ENCODE measurements at places on chromosomes 12 and 14. TPM values are rescaled to one million over a fixed set of nuclear protein-coding genes. Genes with fewer than 3 reads are reported as not detected.
A peak's percentile ranks its signal among the peaks of the same experiment; 100 is the strongest.

DNA sequence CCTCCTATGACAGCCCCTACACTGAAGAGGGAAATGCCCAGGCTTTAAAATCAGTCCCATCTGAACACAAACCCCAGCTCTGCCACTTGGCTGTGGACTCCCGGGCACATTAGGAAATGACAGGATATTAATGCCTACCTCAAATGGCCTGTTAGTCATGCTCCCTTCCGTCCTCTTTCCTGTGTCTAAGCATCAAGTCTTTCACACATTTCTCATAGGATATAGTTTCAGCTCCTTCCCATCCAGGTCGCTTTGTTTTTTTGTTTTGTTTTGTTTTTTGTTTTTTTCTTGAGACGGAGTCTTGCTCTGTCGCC lies 16.1 kb downstream of the PLEK2 start:
- DNase-seq = no peak

DNA sequence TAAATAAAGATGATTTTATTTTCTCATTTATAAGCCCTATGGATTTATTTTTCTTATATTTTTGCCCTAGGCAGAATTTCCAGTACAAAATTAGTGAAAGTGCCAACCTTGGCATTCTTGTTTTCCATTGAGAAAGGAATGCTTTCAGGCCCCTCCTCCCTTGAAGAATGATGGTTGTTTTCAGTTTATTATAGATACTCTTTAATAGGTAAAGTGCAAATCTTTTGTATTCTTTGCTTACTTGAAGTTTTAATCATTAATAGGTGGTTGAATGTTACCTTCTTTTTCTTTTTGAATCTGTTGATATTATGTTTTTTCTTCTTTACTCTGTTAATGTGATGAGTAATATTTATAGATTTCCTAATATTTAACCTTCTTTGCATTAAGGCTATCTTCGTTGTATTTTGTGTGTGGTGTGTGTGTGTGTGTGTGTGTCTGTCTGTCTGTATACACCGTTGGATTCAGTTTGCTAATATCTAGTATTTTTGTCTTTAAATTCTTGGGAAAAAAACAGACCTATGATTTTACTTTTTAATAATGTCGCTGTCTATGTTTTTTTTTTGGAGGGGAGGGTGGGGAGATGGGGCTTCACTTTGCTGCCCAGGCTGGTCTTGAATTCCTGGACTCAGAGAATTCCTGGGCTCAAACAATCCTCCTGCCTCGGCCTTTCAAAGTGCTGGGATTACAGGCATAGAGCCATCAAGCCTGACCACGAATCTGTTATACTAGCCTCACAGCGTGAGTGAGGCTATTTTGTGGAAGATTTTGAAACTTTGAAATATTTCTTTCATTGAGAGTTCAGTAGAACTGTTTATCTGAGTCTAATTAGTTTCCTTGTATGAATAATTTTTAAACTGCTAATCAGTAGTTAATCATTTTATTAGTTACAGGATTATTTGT lies 13.5 kb downstream of the SRGAP1 start:
- DNase-seq = no peak

DNA sequence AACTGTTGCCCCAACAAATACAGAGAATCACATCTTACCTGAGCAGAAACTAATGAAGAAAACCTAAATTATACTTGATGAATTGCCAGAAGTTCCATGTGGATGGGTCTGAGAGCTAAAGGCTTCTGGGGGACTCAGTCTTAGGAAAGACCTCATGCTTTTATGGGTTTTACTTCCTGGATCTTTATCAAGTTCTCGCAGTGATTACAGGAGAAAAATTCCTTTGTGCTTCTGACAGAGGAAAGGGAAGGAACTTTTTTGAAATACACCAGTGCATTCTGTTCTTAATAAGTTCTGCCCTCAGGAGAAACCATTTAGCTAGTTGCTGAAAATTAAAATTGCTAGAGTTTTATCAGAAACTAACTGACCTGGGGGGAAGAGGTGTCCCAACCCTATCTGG lies 203.9 kb upstream of the KITLG start:
- no peak for DNase-seq

DNA sequence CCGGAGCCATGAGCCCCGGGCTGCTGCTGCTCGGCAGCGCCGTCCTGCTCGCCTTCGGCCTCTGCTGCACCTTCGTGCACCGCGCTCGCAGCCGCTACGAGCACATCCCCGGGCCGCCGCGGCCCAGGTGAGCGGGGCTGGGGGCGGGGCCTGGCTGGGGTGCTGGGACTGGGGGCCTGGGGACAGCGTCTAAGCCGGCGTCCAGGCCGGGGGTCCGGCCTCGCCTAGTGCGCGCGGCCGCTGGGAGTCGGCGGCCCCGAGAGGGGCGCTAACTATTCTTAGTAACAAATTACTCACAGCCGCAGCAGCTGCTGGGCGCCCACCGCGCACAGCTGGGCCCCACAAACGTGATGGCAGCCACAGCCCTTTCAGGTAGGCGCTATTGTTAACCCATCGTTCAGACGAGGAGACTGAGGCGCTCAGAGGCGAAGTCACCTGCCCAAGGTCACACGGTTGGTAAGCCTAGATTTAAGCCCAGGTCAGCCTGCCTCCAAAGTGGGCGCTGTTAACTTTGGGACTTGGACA lies 374 bp downstream of the CYP46A1 start:
- no peak for DNase-seq

GRCh38 chr14:79278798-79279644 lies 932.3 kb downstream of the DIO2 start:
- peak; percentile 84 for DNase-seq

GRCh38 chr14:61491876-61492434 lies 170.6 kb downstream of the PRKCH start:
- no peak for DNase-seq

GRCh38 chr14:100281286-100282082 lies 24.8 kb downstream of the SLC25A29 start:
- DNase-seq = no peak

- DNase-seq = no peak
These were observed 324.2 kb downstream of the AEBP2 start for GRCh38 chr12:19763488-19763887.

GRCh38 chr12:26789731-26790644 lies 43.0 kb downstream of the ITPR2 start:
- DNase-seq = no peak

- DNase-seq = no peak
These were observed 67.1 kb upstream of the CPM start for GRCh38 chr12:69000074-69000473.

DNA sequence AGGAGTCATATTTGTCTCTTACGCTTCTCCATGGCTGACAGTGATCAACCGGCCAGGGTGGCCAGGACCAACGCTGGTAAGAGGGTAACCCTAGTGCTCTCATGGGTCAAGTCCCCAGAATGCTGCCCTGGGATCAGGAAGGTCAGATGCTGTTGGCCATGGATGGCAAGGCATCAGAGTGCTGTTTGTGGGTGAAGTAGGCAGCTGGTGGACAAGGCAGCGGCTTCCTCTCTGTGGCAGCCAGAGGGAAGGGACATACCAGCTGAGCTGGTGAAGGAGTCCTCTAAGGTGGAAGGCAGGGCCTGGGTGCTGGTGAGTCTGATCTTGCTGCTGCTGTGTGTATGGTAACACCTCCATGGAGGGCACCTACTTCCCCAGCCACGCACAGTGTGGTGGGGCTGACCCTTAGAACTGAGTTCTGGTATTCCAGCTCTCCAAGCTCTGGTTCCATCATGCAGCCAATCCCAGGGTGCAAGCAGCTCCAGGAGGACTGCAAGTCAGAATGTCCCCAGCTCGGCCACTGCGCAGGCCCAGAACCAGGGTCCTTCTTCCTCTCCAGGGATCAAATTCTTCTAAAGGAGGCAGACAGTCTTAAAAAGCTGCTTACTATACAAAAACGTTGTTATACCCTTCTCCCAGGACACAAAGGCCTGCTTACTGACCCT lies 13.4 kb upstream of the SMOC1 start:
- no peak for DNase-seq

DNA sequence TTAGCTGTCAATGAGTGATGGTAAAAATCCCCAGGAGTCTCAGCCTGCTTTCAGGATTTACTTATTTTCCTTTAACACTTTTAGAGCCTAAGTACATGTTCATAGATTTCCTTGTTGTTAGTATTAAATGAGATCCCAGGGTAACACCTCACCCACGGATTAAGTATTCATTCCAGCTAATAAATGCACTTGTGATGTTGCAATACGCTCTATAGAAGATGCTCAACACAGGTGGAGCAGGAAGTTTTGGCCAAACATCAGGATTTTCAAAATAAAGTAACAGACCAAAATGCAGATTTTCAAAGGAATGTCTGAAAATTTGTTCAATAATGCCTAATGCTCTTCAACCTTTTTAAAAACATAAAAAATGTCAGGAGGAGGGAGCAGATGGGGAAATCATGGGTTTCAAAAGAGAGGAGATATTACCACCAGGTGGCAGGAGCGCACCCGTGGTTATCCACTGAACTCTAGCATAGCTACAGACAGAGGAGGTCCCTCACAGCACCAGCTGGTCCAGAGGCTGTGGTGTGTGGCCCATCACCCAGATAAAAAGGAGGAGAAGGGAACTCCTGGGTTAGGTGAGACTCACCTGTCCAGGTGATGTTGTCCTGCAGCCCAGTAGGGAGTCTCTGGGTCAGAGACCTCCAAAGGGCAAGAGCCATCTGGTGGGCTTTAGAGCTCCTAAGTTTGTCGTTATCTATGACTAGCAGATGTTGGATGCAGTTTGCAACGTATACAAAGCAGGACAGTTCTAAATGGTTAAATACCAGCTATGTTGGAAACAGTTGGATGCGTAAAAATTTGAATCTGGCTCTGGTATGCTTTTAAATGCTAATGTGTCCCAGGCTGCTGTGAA lies 1158.4 kb upstream of the TMEM132C start:
- DNase-seq = peak; percentile 17

- no peak for DNase-seq
These were observed 159.9 kb upstream of the ALG10B start for GRCh38 chr12:38156497-38157245.

DNA sequence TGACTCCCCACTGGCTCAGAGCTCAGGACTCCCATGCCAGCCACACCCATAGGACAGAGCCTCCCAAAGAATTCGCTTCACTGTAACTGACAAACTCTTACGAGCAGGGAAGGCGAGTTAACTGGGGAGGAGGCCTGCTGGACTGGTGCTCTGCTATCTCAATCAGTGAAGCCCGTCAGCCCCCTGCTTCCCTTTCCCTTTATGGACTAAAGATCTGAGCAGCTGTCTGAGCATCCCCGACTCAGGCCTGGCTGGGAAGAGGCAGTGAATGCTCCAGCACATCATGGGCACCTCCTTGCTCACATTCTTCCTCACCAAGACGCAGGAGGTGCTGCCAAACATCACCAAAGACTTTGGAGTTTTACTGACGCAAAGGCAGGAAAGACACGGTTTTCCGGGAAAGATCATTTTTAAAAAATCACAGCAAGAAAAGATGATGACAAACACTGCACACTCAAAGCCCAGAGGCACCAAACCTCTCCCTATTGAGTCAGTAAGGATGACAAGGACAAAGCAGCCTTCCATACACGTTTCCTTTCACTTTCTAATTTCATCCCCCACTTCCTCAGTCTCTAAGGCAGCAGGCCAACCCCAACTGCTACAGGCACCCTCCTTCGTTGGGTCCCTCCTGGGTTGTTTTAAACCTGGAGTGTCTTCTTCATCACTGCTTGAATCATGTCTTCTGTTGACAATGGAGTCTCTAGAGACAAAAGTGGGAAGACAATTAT lies 45.0 kb upstream of the P2RX7 start:
- DNase-seq = no peak

- no peak for DNase-seq
These were observed 752.6 kb upstream of the FLRT2 start for GRCh38 chr14:84777356-84777755.

GRCh38 chr12:75656648-75657047 lies 145.2 kb upstream of the KRR1 start:
- DNase-seq = no peak

DNA sequence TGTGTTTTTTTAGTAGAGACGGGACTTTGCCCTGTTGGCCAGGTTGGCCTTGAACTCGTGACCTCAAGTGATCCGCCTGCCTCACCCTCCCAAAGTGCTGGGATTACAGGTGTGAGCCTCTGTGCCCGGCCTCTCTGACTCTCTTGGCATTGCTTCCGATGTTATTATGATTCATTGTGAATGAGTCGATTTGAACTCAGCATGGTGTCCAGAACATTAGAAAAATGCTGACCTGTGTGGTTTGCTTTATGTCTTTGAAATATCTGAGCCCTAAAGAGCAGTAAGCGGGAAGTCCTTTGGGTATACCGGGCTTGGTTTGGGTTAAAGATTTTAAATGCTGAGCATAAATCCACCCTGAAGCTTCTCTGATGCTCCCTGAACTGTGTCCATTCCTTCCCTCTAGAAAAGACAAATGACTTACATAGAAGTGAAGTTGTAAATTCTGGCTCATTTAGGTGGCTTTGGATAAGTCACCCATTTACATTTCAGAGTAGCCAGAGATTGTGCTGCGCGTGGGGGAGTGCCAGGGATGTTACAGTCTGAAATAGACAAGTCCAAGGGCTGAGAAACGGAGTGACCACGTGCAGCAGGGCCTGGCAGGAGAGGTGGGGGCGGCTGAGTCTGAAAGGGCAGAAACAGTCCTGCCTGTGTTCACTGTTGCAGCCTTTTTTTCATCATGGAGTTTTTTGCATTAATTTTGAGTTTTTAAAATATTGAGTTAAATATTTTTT lies 39.6 kb downstream of the SLC15A4 start:
- DNase-seq = no peak

GRCh38 chr12:122837306-122838265 lies 2.3 kb downstream of the HIP1R start:
- no peak for DNase-seq

DNA sequence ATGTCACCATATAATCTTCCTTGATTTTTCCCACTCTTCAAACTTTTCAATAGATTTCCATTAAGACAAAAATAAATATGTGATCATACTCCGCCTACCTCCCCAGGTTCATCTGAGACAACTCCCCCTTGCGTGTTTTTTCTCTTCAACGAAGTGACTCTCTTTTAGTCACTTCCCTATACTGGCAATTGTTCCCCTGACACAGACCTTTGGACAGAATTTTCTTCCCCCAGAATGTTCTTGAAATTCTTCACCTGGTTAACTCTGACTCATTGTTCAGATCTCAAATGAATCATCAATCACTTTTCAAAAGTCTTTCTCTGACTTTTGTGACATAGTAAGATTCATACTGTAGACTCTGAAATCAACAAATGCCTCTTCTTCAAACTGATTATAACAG lies 727.3 kb upstream of the LMO3 start:
- DNase-seq = no peak

- no peak for DNase-seq
These were observed 23.9 kb downstream of the NCKAP1L start for GRCh38 chr12:54521293-54522060.

GRCh38 chr12:101097829-101098580 lies 112.0 kb downstream of the SLC5A8 start:
- DNase-seq = no peak

GRCh38 chr12:66189486-66189843 lies 451 bp downstream of the IRAK3 start:
- no peak for DNase-seq

SIX6 gene
- not detected for total RNA-seq

EML5 gene
- 6.0 TPM for total RNA-seq

HOXC10 gene
- total RNA-seq = not detected

HOXC4 gene
- total RNA-seq = 19.6 TPM

RD3L gene
- not detected for total RNA-seq

LMBR1L gene
- 143 TPM for total RNA-seq
